ENCODE measurements at places on chromosomes 12 and 14.

GRCh38 chr12:125919856-125920470 is 854.7 kb downstream of the AACS start:
- no peak for DNase-seq

DNA sequence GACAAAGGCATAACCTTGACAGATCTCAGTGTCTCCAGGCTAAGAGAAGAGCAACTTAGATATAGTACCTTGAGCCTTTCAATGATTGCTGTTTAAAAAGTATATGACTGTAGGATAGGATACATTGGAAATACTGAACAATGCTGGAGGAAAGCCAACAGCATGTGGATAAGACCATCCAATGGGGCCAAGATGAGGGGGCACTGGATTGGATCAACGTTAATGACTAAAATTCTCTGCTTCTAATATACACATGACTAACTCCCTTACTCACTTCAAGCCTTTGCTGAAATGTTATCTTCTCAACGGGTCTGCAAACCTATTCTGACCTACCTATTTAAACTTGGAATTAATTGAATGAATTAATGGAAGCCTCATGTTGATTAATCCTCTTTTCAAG is 354.9 kb downstream of the RAD51B start:
- DNase-seq, result no peak

DNA sequence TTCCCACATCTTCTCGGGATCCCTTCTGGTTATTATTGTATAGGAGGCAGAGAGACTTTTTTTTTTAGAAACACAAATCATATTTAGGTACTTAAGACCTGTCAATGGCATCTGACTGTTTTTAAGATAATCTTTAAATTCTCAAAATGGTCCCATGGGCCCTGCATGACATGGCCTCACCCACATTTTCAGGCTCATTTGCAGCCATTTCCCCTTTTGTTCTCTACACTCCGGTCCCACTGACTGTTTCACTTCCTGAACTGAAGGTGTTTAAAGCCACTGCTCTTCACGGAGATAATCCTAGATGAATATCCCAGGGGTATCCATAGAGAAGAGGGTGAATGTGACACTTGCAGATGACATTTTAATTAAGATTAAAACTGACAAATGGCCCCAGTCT is 12.3 kb upstream of the C12orf71 start:
- no peak for DNase-seq

DNA sequence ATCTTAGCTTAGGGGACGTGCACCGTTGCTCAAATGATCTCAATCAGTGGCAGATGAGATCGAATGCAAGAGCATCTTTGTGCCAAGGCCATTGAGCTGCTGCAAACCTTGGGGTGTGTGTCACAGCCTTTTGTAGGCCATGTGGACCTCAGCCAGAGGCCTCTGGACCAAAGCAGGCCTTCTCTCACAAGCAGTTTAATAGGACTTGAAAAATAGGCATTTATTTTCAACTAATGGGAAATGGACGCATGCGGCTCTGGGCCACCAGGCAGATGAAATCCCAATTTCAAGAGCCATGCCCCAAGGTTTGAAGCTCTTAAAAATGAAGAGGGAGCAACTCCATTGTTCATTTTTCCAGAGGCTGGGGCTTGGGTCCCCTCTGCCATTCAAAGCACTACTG is 87.3 kb downstream of the TTC7B start:
- DNase-seq, result no peak

DNA sequence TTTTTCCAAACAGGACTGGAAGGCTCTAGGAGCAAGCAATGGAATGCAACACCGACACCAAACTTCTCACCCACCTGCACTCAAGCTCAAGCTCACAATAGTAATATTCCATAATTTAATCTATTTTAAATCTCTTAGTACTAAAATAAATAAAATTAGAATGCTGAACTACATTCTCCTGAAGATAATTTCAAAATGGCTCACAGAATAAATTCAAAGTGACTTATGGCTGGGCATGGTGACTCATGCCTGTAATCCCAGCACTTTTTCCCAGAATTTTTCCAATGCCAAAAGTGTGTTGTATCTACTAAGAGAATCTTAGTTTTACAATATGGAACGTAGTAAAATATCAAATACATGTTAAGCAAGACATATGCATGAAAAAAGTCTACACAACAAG is 31.5 kb downstream of the DUSP16 start:
- no peak for DNase-seq

GRCh38 chr12:128807161-128807724 is 16.5 kb downstream of the SLC15A4 start:
- no peak for DNase-seq

- DNase-seq, result no peak
Measured at GRCh38 chr12:69834147-69834546, 9.1 kb downstream of the MYRFL start.

- DNase-seq, result no peak
Measured at GRCh38 chr14:89983375-89983774, 27.6 kb downstream of the TDP1 start.

- DNase-seq, result no peak
Measured at GRCh38 chr12:1826867-1827705, 6.7 kb downstream of the LRTM2 start.

DNA sequence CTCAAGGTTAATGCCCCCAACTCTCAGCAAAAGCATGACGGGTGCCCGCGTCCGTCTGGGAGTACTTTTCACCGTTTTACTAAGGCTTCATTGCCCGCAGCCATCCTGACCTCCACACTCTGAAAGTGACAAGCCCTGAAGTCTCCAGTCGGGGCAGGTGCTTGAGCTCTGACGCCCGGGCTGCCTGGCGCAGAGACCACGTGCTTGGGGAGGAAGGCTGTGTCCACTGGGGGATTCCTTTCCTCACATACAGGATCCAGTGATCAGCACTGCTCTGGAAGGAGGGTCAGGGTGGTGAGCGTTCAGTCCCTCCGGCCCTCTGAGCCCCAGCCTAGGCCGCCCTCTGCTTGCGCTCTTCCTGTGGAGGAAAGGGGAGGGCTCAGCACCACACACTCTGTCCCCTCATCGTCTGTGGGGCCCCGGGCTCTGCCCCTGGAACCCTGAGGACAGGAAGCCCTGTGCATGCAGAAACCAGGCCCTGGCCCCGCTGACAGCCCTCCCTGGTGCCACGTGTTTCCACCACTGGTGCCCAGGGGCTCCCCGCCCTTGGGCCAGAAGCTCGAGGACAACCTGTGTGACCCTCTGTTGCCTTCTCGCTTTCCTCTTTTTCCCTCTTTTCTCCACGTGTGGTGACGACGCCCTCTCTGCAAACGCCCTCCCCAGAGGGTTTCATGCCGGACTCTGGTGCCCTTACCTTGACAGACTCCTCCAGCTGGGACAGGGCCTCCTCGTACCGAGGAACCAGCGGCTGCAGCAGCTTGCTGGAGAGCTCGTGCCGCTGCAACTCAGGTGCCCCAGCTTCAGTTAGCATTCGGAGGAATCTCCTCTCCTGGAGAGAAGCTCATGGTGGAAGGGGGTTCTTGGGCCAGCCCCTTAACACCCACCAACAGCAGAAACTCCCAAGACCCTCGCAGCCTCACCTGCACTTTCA is 4.9 kb downstream of the DDX51 start:
- DNase-seq, result no peak

- DNase-seq, result no peak
Measured at GRCh38 chr14:62213516-62213915, 451.3 kb downstream of the SNAPC1 start.

GRCh38 chr12:76216585-76217472 is 131.4 kb downstream of the BBS10 start:
- DNase-seq, result no peak

- no peak for DNase-seq
Measured at GRCh38 chr12:55631733-55632132, 5.0 kb upstream of the OR10P1 start.

GRCh38 chr12:103397536-103397935 is 98.2 kb downstream of the C12orf42 start:
- no peak for DNase-seq

- DNase-seq, result no peak
Measured at GRCh38 chr12:90099288-90099687, 390.6 kb upstream of the ATP2B1 start.

DNA sequence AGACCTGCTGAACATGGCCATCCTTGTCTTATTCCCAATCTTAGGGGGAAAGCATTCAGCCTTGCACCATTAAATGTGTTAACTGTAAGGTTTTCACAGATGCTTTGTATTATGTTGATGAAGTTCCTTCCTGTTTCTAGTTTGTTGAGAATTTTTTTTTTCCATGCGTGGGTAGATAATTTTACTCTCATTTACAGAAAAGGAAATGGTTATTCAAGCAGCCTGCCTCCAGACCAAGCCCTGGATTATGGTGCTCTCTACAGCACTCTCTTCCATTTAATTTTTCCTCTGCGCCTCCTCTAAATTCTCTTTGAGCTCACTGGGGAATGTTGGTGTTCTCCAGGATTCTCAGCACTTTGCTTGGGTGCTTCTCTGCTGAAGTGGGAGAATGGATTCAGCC is 179.3 kb upstream of the PZP start:
- no peak for DNase-seq

GRCh38 chr14:38127784-38128183 is 79.9 kb upstream of the SSTR1 start:
- no peak for DNase-seq

DNA sequence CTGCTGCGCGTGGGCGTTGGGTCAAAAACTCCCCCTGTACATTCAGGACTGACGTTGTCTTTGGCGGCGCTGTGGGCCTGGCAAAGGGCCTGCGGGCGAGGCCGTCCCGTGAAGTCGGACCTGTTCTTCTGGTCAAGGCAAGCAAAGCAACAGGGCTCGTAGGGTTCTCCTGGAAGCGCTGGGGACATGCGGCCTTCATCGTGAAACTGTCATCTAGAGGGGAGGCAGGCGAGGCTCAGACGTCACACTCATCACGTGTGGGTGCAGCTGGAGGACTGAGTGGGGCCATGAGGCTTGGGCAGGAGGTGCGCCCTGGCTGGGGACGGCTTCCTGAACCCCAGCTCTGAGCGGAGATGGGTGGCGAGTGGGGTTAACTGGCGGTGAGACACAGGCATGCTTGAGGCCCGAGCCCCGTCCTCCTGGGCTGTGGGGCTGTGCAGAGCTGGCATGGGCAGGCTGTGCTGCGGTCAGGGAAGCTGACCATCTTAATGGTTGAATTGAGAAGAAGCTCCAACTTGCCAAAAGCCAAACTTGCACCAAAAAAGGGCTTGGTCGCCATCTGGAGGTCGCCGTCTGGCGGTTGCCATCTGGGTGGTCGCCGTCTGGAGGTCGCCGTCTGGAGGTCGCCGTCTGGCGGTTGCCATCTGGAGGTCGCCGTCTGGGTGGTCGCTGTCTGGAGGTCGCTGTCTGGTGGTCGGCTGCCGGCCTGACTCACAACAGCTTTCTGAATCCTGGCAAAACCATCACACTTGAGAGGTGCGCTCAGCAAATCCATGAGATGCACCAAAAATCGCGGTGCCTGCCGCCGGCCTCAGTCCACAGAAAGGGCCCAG is 66.2 kb downstream of the NOC4L start:
- DNase-seq, result no peak

GRCh38 chr12:102722147-102722546 is 194.9 kb downstream of the PAH start:
- DNase-seq, result no peak

DNA sequence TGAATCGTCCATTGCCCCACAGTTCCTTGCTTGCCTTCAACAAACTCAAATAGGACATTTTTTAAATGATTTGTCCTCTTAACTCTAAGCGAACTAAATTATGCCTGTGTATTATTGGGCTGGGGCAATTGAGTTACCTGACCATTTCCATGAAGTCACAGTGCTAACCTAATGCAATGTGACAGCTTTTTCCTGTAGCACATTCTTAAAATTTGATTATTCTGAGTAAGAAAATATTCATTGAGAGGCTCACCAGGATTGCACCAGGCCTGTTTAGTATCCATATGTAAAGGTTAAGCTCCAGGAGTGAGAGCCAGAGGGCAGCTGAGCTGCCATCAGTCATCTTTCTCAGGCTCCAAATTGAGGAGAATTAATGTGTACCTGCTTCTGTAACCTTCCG is 90.9 kb downstream of the GPR65 start:
- no peak for DNase-seq

DNA sequence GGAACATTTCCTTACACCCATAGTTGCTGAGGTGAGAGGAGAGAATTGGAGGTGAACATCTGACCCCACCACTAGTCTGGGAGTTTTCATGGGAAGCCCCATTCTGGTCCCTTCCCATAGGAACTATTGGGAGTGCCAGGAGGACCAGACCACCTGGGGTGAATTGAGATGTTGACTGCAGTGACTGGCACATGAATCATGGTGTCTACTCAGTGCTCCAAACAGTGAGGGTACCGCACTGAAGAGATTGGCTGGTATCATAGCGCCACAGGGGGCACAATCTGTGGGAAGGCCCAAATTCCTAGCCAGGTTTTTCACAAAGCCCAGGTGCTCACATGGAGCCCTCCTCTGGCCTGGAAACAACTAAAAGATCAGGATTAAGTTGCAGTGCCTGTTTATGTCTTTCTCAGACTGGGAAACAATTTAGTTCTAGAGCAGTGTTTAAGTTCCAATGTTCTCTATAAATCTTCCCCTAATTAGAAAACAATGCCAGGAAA is 3.7 kb upstream of the RNASE9 start:
- DNase-seq, result no peak

GRCh38 chr14:75113932-75114539 is 12.8 kb downstream of the NEK9 start:
- DNase-seq, result no peak

- no peak for DNase-seq
Measured at GRCh38 chr12:126182619-126183236, 1117.5 kb downstream of the AACS start.

- DNase-seq, result no peak
Measured at GRCh38 chr12:20125276-20125798, 243.0 kb upstream of the PDE3A start.
